ENCODE measurements at places on chromosomes 1 and 21.

- ATAC-seq = no peak
These were observed 66.5 kb upstream of the GADD45A start for GRCh38 chr1:67618285-67619018.

DNA sequence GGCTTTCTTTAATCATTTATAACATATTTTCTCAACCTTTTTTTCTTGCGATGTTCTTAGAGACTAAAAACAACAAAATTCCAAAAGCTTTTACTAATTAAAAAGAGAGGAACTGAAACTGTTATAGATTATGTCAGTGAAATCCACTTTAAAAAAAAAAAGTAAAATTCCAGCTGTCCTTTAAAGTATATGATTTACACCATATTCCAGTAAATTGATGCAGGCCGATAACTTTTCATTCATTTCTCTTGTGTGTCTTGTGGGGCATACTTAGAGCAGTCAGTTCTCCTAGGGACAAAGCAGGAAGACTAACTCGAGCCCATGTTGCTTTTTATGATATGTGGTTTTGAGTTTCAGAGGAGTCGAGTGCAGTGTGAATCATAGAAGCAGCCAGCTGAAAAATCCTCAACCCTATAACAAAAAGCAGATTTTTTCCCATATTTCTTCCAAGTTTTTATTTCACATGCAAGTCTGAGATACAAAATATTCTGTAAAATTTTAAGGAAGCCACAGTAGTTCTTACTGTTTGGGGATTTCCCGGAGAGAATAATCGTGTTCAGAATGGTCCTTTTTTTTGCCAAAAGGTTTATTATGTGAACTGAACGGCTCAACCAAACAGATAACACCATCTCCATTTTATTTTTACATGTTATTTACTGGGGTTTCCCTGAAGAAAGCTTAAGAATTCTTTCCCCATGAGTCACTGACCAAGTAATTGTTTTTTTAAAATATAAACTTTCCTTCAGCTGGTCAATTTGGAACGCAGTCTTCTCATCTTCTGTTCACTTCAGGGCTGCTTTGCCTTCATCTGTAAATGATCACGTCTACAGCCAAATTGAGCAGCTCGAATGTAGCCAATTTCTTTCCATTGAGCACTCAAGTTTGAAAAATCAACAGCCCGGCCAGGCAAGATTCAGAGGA lies 77.0 kb upstream of the C1orf105 start:
- no peak for ATAC-seq

- ATAC-seq = no peak
These were observed 41.0 kb downstream of the SLAMF6 start for GRCh38 chr1:160481979-160482596.

DNA sequence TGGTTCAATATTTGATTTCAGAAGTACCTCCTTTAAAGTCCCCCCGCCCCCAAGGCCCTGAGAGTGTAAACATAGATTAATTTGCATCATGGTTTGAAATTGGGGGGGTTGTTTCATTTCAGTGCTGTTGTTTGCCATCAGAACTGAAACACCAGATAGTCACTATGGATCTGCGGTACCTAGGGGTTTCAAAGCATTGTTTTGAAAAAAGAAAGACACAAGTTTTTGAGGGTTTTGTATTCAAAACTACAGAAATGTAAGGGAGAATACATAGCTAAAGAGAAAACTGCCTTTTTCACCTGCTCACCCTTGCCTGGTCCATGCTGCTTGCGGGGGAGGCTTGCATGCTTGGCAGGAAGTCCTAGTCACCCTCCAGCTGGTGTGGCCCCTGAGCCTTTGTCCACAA lies 59.3 kb downstream of the ACP6 start:
- no peak for ATAC-seq

DNA sequence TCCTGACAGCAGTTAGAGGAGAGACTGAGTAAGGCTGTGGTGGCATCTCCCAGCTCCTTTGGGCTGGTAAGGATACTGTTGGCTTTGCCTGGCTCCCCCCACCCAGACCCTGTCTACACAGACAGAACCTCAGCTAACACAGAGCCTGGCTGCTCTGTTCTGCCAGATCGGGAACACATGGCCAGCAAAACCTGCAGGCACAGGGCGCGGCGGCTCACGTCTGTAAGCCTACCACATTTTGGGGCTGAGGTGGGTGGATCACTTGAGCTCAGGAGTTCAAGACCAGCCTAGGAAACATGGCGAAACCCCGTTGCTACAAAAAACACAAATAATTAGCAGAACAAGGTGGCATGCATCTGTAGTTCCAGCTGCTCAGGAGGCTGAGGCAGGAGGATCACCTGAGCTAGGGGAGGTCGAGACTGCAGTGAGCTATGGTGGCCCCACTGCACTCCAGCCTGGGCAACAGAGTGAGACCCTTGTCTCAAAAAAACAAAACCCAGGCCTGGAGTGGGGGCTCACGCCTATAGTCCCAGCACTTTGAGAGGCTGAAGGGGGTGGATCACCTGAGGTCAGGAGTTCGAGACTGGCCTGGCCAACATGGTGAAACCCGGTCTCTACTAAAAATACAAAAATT lies 6.7 kb downstream of the CSTB start:
- no peak for ATAC-seq

GRCh38 chr1:26788515-26788785 lies 700 bp downstream of the PIGV start:
- ATAC-seq = no peak

GRCh38 chr1:53375440-53375839 lies 47.6 kb upstream of the LRP8 start:
- ATAC-seq = no peak

DNA sequence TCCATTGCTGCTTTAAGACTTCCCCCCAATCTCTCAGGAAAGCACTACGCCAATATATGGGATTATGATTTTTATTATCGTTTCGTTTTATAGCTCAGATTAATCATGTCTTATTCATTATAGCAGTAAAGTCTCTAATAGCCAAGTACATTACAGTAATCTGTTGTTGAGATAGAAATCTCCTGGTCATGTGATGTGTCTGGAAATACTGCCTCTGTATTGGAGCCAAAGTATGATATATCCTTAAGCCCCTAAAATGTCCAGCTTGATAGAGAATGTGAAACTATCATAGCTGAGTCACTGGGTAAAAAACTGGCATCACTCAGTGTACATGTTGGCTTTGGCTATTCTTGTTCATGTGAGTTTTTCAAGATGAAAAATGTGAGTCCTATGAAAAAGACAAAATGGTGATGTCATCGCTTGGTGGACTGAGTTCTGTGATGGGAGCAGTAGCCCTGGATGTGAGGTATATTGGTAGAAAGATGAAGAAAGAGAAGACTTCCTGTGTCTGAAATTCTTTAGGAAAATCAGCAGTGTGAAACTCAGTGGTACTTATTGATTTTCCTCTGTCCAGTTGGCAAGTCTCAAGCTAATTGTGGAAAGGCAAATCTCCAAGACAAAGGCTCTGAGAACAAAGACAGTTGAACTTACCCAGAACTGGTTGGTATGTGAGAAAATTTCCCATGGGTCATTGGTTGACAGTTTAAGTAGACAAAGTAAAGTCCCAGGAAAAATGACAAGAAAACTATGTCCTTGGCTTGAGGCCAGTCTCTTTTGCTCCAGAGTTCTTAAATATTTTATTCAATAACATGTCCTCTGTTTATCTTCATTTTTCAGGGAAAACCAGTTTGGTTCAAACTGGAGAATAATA lies 76.2 kb downstream of the BRINP2 start:
- ATAC-seq = no peak

GRCh38 chr1:231200388-231201031 lies 38.7 kb downstream of the TRIM67 start:
- no peak for ATAC-seq

- no peak for ATAC-seq
These were observed 151.8 kb downstream of the EIF4G3 start for GRCh38 chr1:21024918-21025317.

- no peak for ATAC-seq
These were observed 41.9 kb downstream of the ACP6 start for GRCh38 chr1:147628441-147628840.

DNA sequence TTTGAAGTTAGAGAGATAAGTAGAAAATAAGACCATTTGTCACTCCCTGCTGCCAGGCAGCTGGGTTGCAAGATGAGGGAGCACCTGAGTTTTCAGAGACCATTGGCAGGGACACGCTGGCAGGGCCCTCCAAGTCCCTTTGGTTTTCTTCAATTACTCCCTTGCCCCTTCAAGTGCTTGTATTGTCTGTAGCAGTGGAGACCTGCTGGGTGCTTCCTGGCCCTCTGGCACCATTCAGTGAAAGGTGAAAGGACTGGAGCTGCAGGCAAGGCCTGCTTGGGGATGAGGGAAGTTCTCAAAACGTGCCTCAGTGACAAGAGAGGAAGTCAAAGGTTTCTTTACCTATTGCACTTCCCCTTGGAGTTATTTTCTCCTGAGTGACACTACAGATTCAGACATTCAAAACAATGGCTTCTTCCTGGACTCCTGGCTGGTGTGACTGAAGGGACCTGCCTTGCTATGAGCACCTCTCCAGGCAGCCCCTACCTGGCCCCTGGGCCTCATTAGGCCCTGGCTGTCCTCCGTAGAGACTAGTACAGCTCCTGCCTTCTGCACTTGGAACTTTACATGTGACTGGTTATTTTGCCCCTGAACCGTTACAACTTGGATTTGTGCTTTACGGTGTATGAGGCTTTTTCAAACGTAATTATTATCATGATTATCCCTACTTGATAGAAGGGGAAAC lies 100.1 kb downstream of the C1orf21 start:
- ATAC-seq = no peak

DNA sequence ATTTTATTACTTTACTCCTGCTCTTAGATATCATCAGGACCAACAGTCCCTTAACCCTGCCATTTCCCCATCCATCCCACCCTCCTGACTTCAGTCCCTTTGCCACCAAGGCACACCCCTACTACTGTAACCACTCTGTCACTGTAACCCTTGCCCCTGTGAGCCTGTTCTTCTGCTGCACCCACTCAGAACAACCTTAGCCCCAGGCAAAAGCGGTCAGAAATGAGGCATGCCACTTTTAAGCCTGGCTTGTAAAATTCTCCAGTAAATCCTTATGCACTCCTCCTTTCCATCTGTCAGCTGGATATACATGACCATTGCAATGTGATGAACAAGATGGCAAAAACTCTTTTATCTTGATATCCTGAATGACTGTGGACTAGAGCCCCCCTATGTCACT lies 555.0 kb upstream of the PLXNA2 start:
- no peak for ATAC-seq

GRCh38 chr1:63662841-63663240 lies 69.6 kb downstream of the PGM1 start:
- ATAC-seq = no peak

DNA sequence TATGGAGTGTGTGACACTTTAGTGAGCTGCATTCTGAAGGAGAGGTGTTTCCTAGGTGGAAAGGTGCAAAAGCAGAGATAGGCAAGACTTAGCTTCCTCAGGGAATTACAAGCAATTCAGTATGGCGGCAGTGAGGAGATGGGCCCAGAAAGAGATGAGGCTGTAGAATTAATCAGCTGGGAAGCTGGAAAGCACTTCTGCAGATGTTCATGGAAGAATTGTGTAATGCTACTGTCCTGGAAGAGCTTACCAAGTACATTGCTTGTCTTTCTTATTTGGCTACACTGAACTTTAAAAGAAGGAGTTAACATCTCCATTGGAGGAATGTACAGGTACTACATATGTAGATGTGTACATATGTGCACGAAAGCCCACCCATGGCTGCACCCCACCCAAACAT lies 103.7 kb upstream of the DPT start:
- ATAC-seq = no peak

DNA sequence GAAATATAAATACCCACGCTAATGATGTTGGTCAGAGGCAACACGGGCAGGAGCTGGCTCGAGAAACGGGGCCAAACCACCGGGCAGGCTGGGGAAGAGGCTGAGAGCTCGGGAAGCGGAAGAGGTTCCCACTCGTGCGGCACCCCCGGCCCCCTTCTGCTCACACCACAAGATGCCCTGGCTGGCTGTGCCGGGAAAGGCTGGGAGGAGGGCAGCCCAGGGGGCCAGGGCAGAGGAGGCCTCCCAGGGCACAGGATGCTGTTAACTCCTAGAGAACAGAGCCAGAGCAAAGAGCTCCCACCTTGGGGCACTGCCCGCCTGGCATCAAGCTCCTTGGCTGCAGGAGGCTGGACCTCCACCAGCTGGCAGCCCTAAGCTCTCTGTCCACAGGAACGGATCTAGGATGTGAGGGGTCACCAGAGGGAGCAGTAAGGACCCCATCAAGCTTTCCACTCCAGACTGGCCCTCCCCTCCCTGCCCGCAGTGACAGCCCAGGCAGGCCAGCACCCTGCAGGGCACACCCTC lies 44.8 kb downstream of the CASZ1 start:
- ATAC-seq = no peak

DNA sequence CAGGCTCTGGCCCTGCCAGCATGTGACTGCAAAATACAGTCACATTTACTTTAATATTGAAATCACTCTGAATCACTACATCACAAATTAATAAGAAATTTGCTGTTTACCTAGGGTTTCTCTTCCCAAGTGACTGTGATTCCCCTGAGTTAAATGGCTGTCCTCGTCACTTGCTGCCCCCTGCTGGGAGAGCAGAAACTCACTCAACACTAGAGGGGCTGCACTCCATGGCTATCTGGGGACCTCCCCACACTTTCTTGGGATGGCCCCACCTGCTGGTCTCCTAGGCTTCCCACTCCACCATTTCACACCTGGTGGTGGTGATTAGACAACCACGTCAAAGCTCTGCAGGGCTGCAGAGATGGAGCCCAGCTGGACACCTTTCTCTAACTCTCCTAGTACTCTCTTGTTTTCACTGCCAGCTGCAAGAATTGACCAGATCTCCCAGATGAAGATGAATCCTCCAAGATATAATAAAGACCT lies 63.4 kb downstream of the CD2 start:
- ATAC-seq = peak; percentile 79

- ATAC-seq = no peak
These were observed 12.5 kb upstream of the PTPN14 start for GRCh38 chr1:214563881-214564280.

DNA sequence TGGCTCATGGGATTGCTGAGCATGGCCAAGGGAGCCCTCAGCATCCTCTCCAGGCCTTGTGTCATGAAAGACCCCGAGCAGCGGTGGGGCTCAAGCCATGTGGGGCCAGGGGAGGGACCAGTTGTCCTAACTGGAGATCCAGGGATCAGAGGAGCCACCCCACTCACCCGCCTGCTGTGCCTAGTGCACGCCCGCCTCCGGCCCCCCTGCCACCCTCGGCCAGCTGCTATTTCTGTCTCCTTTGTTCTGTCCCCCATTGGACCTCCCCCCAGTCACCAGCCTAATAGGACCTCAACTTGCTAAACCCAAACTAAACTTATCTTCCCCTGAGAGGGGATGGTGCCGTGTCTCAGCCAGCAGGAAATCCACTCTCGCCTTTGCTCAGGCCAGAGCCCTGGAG lies 44.4 kb downstream of the TP73 start:
- ATAC-seq = no peak

GRCh38 chr1:87115317-87115890 lies 201.0 kb downstream of the HS2ST1 start:
- ATAC-seq = no peak

DNA sequence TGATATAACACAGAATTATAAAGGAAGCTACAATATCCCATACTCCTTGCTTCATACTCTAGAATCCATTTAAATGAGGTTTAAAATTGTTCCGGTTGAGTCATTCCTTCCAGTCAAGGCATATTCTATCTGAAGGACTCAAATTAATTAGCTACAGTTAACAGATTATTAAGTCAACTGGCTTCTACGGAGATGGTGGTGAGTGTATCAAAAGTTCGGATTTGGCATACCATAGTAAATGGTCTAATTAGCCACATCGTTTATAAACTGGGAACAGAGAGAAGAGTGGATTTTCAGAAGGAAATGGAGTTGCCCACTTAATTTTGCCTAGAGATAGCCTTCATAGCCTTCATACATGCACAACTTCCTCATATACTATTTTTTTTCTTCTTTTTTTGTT lies 1095.3 kb downstream of the TTLL7 start:
- no peak for ATAC-seq

GRCh38 chr1:107963008-107963407 lies 2.0 kb downstream of the VAV3 start:
- no peak for ATAC-seq
